ENCODE measurements at places on chromosomes 6 and 20.

DNA sequence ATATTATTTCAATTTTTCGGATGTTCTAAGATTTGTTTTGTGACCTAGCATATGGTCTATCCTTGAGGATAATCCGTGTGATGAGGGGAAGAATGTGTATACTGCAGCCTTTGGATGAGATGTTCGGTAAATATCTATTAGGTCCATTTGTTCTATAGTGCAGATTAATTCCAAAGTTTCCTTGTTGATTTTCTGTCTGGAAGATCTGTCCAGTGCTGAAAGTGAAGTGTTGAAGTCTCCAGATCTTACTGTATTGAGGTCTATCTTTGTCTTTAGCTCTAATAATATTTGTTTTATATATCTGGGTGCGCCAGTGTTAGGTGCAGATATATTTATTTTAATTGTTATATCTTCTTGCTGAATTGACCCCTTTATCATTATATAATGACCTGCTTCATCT lies 32.2 kb upstream of the SNAP91 start:
- H3K27me3 ChIP-seq = no peaks in the 10 kb centered on the region
- DNase-seq = no peak
- H3K4me3 ChIP-seq = no peak overlapping the region
- H3K27ac ChIP-seq = no peak overlapping the region

GRCh38 chr6:154411076-154411475 lies 54.5 kb upstream of the IPCEF1 start:
- no peaks in the 10 kb centered on the region for H3K36me3 ChIP-seq
- no peak overlapping the region for H3K4me3 ChIP-seq
- no peak for DNase-seq
- no peaks in the 10 kb centered on the region for H3K4me1 ChIP-seq
- H3K27me3 ChIP-seq = peaks cover 3% of the 10 kb centered on the region

GRCh38 chr6:108123946-108124345 lies 41.9 kb upstream of the NR2E1 start:
- H3K27ac ChIP-seq = no peak overlapping the region
- no peak for DNase-seq
- peaks cover 14% of the 10 kb centered on the region for H3K4me1 ChIP-seq
- H3K36me3 ChIP-seq = no peaks in the 10 kb centered on the region
- peaks cover 80% of the 10 kb centered on the region for H3K27me3 ChIP-seq
- H3K4me3 ChIP-seq = no peak overlapping the region

DNA sequence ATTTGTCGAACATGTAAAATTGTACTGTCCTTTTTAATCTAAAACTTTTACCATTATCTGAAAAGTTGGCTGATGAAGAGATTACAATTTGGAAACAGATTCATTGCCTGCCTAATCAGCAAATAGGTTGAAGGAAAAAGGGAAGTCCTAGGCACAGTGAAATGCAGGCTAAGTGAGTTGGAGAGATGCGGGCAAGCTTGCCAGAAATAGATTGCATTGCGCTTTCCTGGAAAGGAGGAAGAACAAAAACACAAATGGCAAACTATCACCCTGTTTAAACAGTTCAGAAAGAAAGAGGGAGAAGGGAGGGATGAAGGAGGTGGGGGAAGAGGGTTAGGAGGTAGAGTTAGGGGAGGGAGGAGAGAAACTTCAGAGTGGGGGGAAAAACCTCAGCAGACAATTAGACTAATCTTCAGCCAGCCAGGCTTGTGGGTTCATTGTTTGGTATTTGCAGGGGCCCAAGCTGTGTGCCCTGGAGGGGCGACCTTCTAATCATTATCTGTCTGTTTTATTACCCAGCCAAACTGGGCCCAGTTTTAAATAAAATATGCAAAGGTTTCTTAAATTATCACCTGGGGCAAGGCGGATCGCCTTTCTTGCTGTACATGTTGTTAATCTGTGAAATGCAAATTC lies 465.2 kb downstream of the TFAP2B start:
- no peaks in the 10 kb centered on the region for H3K27me3 ChIP-seq
- DNase-seq = no peak
- no peaks in the 10 kb centered on the region for H3K36me3 ChIP-seq
- H3K4me3 ChIP-seq = no peak overlapping the region

DNA sequence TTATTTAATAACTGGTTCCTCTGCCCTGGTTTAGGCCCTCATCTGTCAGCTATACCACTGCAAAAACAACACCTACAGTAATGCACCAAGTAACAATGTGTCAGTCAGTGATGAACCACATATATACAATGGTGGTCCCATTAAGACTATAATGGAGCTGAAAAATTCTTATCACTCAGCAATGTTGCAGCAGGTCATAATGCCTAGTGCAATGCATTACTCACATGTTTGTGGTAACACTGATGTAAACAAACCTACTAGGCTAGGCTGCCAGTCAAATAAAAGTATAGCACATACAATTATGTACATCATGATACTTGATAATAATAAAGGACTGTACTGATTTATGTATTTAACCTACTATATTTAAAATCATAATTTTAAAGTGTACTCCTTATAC lies 31.3 kb downstream of the RARS2 start:
- peaks cover 25% of the 10 kb centered on the region for H3K36me3 ChIP-seq
- no peaks in the 10 kb centered on the region for H3K4me1 ChIP-seq
- H3K4me3 ChIP-seq = no peak overlapping the region
- H3K27me3 ChIP-seq = no peaks in the 10 kb centered on the region
- no peak for DNase-seq

- DNase-seq = no peak
- peaks cover 11% of the 10 kb centered on the region for H3K4me1 ChIP-seq
- H3K36me3 ChIP-seq = no peaks in the 10 kb centered on the region
- H3K27ac ChIP-seq = no peak overlapping the region
- H3K27me3 ChIP-seq = peaks cover 48% of the 10 kb centered on the region
Measured at GRCh38 chr6:106360989-106361430, 493 bp downstream of the CRYBG1 start.

DNA sequence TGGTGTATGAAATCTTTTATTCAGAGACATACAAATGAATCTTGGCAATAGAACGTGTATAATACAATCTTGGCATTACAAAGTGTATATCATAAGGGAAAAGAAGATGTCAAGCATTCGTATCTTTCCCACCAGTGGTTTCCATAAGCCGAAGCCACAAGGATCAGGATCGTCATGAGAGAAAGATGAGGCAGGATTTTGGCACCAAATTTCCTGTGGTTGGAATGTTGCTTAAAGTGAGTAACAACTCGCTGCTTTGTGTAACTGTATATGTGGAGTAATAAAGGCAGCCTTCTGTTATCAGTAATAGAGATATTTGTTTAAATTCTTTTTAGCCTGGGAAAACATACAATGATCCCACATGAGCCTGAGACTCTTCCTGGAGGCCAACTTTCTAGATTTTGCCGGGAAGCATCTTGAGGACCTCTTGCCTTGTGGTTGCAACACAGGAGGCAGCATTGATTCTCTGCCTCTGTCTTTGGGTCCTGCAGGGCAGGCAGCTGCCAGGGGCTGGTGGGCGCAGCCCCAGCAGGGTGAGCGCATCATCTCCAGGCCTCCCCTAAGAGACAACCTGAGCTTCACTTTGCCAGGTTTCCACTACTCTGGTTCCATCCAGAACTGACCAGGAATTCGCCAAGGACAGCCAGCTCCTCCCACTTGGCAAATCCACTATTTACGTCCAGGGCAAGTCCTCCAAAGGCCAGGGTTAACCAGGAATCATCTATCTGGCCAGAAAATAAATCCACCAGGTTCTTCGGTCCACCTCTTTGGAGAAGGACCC lies 230.9 kb upstream of the SULF2 start:
- DNase-seq = no peak
- peaks cover 2% of the 10 kb centered on the region for H3K27me3 ChIP-seq
- H3K36me3 ChIP-seq = no peaks in the 10 kb centered on the region
- H3K27ac ChIP-seq = no peak overlapping the region
- H3K4me3 ChIP-seq = no peak overlapping the region

DNA sequence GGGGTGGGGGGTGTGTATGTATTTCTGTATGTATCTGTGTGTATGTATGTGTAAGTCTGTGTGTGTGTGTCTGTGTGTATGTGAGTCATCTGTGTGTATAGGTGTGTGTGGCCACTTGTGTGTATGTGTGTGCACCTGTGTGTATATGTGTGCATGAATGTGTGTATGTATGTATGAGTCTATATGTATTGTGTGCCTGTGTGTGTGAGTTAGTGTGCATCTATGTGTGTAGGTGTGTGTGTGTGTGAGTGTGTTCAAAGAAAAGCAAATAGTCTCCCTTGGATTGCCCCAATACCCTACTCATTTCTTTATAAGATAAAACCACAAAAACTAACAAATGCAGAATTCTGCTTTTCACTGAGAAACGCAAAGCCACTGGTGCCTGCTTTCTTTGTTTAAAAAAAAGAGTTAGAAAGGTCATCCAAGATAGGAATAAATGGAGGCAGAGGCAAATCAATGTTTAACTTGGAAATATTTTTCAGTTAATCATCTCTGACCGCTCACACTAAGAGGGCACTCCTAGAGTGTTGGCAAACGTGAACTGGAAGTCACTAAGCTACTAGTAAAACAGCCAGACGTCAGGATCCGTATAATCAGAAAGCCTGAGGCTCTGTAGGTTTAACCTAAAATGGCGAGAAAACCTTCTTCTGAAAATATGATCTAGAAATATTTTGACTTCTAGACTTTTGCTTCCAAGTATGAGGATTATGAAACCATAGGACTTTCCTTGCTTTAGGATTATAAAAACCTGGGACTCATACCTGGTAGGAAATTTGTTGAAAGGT lies 37.4 kb upstream of the JAG1 start:
- DNase-seq = no peak
- no peaks in the 10 kb centered on the region for H3K4me1 ChIP-seq
- H3K4me3 ChIP-seq = no peak overlapping the region
- no peak overlapping the region for H3K27ac ChIP-seq
- H3K36me3 ChIP-seq = no peaks in the 10 kb centered on the region
